ENCODE measurements at places on chromosomes 5 and 9.

GRCh38 chr5:173741729-173742431 lies 125.4 kb upstream of the BOD1 start:
- DNase-seq = no peak

- no peak for DNase-seq
Observed at GRCh38 chr9:89477384-89477783, 20.5 kb downstream of the SEMA4D start.

DNA sequence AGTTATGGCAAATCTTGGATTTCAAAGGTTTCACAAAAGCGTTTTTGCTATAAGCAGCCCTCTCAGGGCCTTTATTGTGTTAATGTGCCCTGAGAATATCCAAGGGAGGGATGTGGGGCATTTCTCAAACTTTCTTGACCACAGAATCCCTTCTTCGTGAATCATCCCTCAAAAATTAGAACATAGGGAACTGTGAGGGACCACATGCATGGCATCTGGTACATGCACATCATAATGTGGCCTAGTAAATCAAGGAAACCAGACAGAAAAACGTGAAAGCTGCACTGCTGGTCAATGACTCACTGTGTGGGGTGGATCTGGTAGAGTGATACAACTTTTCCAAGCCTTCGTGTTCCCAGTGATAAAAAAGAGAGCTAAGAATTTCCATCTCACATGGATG lies 22.4 kb downstream of the DDX31 start:
- no peak for DNase-seq

DNA sequence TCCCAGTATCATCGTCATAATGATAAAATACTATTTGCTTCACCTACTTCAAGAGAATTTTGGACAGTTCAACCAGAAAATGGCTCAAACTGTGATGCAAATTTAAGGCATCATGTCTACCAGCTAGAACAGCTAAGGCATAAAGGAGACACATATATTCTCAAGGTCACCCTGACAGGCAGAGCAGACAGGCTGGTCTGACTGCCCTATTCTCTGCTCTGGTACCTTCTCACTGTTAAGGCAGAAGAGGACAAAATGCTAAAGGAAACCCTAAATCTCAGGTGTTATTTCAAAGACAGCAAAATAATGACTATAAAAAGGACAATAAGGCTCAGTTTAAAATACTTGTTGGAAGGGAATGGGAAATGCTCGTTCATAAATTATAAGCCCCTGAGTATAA lies 87.2 kb downstream of the MRPS27 start:
- DNase-seq = no peak

Data from SK-N-SH (cell line).